ENCODE measurements at places on chromosomes 2 and 18. TPM values are rescaled to one million over a fixed set of nuclear protein-coding genes. Genes with fewer than 3 reads are reported as not detected.

DNA sequence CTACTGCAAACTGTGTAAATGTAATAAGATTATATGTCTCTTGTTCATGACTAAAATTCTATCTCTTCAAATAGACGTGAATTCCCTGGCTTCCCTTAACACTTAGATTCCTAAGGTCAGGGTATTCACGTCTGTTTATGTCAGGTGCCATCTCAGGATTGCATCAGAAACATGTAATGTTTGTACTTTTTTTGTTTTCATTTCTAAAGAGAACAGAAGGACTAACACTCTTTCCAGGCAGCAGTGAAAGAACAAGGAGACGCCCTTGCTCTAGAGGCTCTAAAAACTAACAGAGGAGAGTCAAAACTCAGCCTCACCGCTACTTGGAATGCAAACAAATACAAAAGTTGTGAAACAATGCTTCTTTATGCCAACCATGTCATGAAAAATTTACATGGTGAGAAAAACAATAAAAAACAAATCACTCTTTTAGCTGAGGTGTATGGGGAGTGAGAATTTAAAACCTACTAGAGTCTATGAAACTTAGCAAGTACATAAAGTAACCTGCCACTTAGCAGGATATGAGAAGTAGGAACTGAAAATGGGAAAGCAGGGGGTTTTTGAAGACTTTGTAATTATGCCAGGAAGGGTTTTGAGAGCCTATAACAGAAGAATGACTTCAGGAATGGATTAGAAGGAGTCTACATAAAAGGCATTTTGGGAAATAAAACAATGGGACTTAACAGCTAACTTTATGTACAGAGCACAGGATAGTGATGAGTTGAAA lies 522.7 kb downstream of the THSD7B start:
- H3K4me1 ChIP-seq: no peaks in the 10 kb centered on the region
- peak; percentile 18 for DNase-seq
- no peak overlapping the region for H3K4me3 ChIP-seq
- no peak overlapping the region for H3K27ac ChIP-seq
- no peaks in the 10 kb centered on the region for H3K27me3 ChIP-seq

Gene RNF152
- 2.3 TPM for polyA plus RNA-seq

Gene STARD6
- not detected for polyA plus RNA-seq

DNA sequence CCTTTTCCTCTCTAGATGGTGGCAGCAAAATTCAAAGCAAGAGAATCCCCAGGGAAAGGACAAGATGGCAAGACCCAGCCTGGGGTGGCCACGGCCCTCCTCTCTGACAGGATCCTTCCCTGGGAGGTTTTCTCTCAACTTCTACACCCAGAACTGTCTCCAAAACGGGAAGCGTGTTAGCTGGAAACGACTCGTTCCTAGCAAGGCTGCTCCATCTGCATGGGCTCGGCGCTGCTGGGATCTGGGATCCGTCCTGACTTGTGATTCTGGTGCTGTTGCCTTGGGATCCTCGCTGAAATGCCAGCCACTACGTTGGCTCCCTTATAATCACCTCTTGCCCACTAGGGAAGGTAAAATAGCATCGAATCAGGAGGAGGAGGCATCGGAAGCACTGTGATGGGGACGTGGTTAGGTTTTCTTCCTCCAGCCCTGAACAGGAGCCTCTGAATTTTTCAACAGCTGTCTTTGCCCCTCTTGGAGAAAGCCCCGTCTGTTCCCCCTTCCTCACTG lies 514.8 kb upstream of the MYT1L start:
- H3K27ac ChIP-seq: no peak overlapping the region
- no peak for DNase-seq
- H3K27me3 ChIP-seq: no peaks in the 10 kb centered on the region
- no peaks in the 10 kb centered on the region for H3K4me1 ChIP-seq
- H3K36me3 ChIP-seq: no peaks in the 10 kb centered on the region
- no peak overlapping the region for H3K4me3 ChIP-seq

- no peak overlapping the region for H3K27ac ChIP-seq
- no peaks in the 10 kb centered on the region for H3K36me3 ChIP-seq
- no peaks in the 10 kb centered on the region for H3K27me3 ChIP-seq
- no peak overlapping the region for H3K4me3 ChIP-seq
These were observed 445.7 kb downstream of the CDH2 start for GRCh38 chr18:27731211-27731610.

DNA sequence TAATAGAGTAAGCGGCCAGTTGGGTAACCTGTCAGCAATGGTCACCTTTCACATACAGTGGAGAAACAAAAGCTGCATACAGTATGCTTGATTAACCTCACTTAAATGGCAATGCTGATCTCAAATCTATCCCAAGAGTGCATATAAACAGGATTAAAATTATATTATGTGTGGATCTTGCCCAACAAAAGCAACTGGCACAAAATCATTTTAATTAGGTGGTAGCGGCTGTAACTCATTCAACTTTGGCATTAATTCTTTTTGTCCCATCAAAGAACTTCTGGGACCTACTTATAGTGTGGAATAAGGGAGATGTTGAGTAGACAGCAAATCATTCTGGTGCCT lies 167.8 kb upstream of the VRK2 start:
- H3K36me3 ChIP-seq: no peaks in the 10 kb centered on the region
- peaks cover 26% of the 10 kb centered on the region for H3K4me1 ChIP-seq
- H3K27me3 ChIP-seq: no peaks in the 10 kb centered on the region

Gene CWC22
- 21.6 TPM for polyA plus RNA-seq

Gene SLC5A7
- not detected for polyA plus RNA-seq
